Thoracic aorta (tissue), 2 donors: ENCODE measurements at places on chromosomes 4 and X.

DNA sequence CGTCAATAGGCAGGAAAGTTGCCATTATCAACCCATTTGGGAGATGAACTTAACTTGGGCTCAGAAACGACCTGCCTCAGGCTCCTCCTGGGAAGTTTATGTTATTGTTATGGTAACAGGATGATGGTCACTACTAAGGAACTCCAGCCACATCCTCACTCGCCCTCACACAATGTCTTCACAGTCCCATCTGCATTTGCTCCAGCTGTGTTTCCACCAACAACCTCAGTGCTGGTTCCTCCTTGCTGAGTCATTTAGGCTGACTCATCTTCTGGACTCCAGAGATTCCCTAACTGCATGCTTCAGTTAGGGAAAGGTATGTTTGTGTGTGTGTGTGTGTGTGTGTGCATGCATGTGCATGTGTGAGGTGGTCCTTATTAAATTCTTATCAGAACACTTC lies 293.4 kb upstream of the BOD1L1 start:
- peak; percentile 16 for DNase-seq

- no peak for DNase-seq
Observed at GRCh38 chr4:156672492-156673305, 298.9 kb downstream of the PDGFC start.

- DNase-seq: no peak
Observed at GRCh38 chrX:21926527-21927278, 13.8 kb upstream of the SMS start.

DNA sequence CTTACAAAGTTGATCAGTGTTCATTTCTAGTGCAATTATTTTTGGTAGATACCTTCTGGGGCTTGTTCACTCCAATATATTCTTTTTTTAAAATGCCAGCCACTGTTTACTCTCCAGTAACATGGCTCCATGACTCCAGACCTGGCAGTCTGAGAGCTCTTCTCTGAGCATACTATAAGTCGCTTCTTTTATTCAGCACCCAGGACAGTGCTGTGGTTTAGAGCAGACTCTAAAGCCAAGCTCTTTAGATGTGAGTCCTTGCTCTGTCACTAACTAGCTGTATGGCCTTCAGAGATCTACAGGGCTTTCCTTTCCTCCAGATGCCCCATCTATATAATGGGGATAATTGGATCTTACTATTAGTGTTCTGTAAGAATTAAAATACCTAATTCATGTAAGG lies 200.2 kb upstream of the FAM241A start:
- DNase-seq: no peak

DNA sequence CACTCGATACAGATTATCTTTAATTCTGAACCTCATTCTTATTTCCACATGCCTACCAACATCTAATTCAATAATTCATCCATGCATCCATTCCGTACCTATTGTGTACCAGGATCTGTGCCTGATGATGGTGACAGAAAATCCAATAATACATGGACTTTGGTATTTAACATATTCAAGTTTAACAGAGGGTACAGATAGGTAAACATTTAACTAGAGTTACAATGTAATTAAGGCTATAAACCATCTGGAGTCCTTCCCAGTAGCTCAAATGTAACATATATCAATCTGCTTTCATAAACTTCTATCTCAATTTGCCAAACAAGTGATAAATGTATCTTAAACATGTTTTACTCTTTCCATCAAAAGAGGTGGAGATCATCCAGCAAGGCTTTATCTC lies 561.5 kb upstream of the FTHL17 start:
- no peak for DNase-seq

DNA sequence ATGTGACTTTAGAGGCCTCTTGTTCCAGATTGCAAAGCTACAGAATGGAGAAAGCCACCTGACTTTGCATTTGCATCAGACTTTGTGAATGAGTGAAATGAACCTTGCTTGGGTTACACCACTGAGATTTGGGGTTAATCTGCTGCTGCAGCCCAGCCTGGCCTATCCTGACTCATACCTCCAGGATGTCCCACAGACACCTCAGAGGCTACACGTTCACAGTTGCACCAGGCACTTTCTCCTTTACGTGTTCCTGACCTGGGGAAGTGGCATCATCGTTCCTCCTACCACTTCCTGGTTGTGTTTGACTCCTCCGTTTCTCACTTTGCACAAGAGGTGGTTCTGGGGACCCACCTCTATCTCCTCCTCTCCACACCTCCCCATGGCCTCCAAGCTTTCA lies 9.2 kb upstream of the SORCS2 start:
- DNase-seq: no peak

GRCh38 chr4:67499799-67500198 lies 45.5 kb downstream of the CENPC start:
- no peak for DNase-seq

DNA sequence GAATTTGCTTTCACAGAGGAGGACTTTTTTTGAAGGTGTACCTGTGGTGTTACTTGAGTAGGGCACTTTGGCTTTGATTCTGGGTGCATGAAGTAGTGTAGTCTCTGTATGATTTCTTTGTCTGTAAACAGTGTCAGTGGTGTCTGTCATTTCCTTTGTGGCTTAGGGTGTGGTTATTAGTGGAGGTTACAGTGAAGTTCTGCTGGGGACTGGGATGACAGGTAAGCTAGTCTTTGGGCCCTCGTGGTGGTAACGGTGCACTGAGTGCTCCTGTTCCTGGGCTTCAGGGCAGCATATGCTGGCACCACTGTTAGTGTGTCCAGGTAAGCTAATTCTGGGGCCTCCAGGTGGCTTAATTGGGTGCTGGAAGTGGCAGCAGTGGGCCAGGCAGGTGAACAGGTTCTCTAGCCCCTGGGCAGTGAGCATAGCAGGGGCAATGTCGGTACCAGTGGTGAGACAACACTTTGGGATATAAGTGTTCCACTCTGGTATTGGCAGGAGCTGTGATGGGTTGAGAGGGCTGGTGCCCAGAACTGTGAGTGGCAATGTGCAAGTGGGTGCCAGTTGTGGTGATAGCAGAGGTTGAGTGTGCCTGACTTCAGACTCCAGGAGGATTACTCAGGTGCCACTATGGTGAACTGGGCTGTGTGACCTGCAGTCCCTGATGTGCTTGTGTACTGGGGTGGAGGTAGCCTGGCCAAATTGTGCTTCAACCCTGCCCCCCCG lies 26.0 kb upstream of the VSIG1 start:
- DNase-seq: no peak

DNA sequence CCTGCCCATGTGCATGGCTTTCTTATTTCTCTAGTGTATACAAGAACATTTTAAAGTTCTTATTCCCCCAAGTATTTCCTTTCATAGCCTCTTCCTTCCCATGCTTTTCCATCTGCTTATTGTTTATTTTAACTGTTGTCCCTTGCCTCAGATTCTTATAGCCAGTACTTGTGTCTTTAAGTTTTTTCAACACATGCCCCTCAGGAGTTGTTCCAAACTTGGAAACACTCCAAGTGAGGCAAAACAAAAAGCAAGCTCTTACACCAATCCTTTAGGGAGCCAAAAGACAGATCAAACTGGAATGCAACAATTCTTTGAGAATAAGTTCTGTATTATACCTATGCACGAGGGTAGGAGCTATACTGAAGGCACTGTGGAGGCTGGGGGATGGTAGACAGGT lies 222.0 kb upstream of the STK26 start:
- no peak for DNase-seq

DNA sequence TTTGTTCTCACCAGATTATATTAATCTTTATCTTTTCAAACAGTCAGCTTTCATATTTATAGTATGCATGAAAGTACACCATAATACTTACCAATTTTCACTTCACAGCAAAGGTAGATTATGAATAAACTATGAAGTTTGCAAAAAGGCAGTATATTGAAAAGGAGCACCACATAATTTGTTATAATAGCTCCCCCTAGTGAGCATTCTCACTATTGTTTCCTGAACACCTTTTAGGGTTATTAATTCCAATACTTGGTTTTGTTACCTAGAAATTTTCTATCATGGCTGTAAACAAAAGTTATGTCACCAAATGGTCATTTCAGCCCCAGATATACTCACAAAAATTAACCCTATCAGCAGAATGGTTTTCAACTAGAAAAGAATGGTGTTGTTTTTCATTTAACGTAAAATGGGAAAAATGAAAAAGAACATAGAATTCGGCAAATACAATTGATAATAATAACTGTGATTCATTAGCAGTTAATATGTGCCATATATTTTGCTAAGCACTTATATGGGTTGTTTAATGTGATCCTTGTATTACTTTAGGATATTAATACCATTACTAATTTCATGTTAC lies 30.2 kb upstream of the NKX6-1 start:
- DNase-seq: no peak

DNA sequence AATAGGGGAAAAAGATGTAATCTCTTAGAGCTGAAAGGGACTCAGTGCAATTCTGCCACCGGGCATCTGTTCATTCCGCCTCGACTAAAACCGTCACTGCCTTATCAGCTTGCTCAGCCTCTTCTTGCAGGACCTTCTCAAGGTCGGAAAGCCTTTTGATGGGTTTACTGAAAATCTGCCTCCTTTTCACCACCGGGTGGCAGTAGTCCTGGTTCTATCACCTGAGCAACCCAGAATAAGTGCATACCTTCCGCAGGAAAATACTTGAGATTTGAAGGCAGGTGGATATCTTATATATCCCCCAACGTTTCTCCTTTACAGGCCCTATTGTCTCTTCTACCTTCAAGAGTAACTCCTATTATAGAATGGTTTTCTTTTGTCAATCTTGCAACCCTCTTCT lies 103.4 kb upstream of the PAK3 start:
- no peak for DNase-seq

- no peak for DNase-seq
Observed at GRCh38 chrX:68826113-68826980, 2.5 kb upstream of the EFNB1 start.

- no peak for DNase-seq
Observed at GRCh38 chr4:70181864-70182263, 13.7 kb upstream of the ODAM start.

DNA sequence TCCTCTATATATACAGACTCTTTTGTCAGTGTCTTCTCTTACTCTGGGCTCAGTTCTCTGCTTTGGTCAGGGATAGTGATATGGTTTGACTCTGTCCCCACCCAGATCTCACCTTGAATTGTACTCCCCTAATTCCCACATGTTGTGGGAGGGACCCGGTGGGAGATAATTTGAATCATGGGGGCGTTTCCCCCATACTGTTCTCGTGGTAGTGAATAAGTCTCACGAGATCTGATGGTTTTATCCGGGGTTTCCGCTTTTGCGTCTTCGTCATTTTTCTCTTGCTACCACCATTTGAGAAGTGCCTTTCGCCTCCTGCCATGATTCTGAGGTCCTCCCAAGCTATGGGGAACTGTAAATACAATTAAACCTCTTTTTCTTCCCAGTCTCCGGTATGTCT lies 144.4 kb downstream of the GLUD2 start:
- DNase-seq: no peak

DNA sequence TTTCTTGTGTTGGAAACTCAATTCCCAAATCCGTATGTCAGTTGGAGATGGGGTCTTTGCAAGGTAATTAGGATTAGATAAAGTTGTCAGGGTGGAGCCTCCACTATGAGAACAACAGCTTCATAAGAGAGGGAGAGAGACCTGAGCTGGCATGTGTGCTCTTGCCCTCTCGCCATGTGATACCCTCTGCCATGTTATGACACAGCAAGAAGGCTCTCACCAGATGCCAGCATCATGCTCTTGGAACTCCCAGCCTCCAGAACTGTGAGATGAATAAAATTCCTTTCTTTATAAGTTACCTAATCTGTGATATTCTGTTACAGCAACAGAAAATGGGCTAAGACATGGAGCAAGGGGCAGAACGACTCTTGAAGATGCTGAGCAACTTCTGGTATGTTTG lies 201.9 kb upstream of the BOD1L1 start:
- no peak for DNase-seq

DNA sequence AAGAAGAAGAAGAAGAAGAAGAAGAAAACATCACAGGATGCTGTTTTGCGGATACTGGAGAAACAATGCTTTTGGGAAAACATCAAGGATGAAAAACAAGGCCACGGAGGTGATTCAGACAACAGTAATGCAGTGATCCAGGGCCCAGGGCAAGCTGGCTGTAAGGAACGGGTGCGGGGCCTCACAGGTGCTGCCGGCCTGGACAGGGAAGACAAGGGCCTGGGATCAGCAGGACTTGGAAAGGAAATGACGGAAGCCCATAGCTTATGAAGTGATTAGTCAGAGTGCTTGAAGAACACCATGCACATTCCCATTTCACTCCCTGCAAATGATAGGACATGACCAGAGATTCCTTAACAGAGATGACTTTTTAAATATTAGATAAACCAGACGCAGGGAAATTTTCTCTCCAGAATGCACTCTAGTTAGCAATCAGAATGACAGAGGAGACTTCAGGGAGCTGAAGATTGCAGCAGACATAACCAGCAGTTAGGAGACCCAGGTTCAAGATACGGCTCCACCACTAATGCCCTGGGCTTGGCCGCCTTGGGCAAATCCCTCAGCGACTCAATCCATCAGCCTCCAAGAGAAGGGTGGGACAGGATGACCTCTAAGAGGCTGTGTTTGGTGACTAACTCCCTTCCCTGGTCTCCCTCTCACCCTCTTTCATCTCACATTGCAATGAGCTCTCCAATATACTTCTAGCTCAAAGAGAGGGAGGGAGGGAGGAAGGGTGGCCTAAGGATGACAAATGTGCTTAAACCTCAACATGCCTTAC lies 54.1 kb downstream of the APBB2 start:
- DNase-seq: no peak

DNA sequence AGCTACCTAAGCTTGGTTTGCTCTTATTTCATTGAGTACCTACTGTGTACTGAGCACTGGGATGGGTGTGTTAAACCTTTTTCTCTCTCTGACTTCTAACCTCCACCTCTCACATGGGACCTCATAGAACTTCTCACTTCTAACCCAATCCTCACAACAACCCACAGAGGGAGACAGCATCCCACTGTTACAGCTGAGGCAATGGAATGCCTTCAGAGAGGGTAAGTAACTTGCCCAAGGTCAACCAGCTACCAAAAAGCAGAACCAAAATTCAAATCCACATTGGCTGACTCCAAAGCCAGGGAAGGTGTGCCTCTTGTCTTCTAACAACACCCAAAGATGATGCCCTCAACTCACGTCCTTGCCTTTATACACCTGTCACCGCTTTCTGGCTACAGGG lies 5.4 kb downstream of the SEL1L3 start:
- DNase-seq: no peak

GRCh38 chr4:109942292-109942926 lies 29.7 kb downstream of the EGF start:
- no peak for DNase-seq

- no peak for DNase-seq
Observed at GRCh38 chrX:98379134-98379533, 1495.4 kb downstream of the RPA4 start.

DNA sequence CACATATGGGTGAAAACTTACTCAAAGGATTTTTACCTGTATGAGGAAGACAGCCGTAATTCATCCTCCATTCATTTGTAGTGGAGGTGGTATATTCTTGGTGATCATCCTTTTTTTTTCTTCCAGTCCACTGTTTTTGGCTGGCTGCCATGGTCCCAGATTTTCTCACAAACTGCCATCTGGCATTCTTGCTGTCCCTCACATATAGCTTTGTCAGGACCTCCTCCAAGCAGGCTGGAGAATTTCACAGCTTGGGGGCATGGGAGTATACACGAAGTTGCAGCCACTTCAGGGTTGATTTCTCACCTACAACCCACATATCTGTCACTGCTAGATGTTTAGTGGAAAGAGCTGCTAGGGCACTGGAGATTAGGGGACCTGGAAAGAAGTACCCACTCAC lies 401.0 kb downstream of the IL1RAPL1 start:
- DNase-seq: no peak

GRCh38 chrX:136863826-136864225 lies 16.7 kb downstream of the RBMX start:
- DNase-seq: no peak

GRCh38 chr4:123747016-123747415 lies 350.4 kb downstream of the SPRY1 start:
- DNase-seq: no peak

- DNase-seq: no peak
Observed at GRCh38 chrX:84168095-84168494, 19.9 kb downstream of the RPS6KA6 start.
